ENCODE measurements at places on chromosomes 7 and 10.

- DNase-seq = peak; percentile 78
Measured at GRCh38 chr7:12403287-12404181, at the start of gene VWDE. Gene VWDE (minus strand): TSS chr7:12403865. CDS start chr7:12403716, 149 bp downstream.

DNA sequence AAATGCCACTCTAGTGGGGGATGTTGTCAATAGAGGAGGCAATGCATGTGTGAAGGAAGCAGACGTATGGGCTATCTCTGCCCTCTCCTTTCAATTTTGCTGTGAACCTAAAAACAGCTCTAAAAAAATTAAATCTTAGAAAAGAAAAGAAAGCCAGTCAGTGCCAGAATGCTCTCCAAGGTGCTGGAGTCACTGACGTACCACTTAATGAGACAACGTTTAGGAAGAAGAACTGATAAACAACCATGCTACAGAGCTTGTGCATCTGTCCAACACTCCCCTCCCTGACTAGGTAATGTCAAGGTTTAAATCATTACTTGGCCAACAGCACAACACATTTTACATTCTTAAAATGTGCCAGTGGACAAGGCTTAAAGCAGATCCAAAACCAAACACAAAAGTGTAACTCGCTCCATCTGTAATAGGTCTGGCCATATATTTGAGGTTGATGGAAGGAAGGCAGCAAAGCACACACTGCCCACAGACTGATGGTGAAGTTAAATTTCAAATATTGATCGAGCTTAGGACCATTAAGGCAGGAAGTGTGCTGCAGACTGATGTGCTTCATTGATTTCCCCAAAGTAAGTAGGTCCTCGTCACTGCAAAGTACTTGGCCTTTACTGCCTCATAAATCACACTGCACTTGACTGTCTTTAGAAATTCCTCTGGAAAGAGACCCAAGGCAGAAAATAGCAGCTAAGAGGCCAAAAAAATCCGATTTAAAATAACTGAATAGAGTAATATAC, 15.5 kb downstream of the ARMH3 start:
- DNase-seq = no peak

- no peak for DNase-seq
Measured at GRCh38 chr10:4775808-4776207, 50.2 kb upstream of the AKR1E2 start.

DNA sequence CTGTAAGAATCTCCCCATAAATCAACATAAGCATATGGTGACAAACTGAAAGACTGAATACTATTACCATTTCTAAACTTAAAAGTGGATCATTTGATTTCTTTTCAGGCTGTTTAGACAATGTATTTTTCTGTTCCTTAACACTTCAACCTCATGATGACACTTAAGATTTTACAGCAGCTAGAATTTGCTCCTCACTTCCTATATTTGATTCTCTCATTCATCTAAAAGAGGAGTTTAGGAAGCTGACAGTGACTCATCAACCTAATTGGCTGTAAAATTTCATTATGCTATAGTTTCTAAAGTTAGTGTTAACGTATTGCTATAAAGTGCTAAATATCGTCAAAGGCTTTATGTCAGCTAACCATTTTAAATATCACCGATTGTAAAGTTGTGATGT, 478.7 kb downstream of the GRM8 start:
- no peak for DNase-seq

DNA sequence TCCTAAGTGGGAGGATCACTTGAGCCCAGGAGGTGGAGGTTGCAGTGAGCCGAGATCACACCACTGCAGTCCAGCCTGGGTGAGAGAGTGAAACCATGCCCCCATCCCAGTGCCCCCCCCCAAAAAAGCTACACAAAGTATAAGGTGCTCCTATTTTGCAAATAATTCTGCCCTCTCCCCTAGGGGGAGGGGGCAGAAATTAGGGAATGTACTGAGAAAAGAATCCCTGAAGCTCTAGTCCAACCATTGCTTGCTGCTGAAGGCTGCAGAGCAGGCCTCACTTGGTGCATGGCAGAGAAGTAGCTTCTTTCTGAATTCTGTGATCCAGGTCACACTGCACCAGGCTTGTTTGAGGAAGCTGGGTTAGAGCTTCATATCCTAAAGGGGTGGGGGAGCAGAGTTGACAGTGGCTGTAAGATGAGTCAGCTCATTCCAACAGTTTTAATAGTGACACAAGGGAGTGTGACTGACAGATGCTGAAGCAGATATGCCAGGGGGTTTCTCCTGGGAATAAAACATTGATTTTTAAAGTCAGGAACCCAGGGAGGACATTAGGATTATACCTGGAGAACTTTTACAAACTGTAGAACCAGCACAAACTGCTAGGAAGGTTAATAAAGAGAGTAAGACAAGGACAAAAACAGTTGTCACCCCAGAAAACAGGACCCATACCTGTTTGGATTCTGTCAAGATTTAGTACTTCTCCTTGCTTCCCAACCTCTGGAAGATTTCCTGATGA, 32.8 kb upstream of the STRIP2 start:
- DNase-seq = no peak

DNA sequence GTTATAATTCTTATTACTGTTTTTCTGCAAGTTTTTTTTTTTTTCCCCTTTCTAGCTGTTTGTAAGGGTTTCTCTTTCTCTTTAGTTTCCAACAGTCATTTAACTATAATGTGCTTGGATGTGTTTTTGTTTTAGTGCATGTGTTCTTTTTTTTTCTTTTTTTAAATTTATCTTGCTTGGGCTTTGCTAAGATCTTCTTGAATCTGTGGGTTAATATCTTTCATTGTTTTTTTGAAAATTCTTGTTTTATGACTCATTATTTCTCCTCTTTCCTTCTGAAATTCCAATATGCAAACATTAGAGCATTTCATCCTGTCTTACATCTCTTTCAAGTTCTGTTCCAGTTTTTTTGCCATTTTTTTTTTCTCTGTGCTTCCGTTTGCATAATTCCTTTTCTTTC, 5.7 kb upstream of the HK1 start:
- DNase-seq = no peak

GRCh38 chr7:6423942-6424701, 23.6 kb downstream of the DAGLB start:
- DNase-seq = no peak

DNA sequence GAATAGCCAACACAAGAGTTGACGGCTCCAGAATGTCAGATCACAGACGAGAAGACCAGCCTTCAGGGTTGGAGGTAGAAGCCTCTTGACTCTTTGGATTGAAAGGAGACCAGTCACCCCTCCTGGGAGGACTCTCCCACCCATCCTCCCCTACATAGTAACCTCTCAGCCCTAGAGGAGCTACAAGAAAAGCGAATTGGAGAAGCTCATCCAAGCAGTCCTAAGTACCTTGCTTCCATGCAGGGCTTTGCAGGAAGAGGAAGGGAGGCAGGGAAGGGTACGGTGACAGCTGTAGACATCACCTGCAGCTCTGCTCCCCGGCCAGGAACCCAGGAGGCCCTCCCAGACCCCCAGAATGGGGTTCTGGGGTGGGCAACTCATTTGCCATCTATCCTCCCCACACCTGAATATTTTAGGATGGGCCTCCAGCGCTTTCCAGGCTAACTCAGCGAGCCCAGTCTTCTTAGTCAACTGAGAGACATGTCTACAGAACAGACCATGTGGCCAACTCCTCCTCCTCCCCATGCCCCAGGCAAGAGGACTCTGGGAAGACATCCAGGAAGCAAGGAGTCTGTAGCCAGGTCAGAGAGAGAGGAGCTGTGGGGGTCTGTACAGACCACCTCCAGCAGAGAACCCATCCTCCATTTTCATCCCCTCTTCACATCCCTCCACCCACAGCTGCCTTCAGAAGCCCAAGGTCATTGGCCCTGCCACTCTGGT, 55.6 kb upstream of the LBX1 start:
- DNase-seq = no peak

DNA sequence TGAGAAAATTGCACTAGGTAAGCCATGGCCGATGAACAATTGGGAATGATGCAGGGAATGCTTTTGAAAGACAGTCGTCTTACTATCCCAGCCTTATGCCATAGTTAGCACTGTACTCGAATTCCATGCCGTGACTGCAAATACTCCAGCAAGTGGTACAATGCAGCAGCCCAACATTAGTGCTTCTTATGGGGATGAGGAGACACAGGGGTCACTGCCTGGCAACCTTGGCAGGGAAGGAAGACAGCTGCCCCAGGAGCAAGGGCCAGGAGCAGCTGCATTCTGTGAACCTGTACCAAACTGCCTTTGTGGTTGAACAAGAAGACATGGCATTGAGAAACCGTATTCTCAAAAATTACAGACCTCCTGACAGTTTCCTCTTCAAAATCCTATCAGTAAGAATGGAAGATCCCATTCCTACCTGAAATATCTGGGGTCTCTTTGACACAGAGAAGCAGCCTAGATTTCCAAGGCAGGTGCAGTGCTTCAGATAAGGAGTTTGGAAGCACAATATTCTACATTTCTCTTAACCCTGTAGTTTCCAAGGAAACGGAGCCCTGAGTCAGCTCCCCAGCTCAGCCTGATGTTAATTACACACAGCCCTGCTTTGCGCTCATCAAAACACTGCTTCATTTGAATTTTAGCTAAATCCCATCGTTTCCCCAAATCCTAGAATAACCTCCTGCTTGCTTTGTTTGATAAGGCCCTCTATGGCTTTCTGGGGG, 49.0 kb upstream of the FRMD4A start:
- no peak for DNase-seq

DNA sequence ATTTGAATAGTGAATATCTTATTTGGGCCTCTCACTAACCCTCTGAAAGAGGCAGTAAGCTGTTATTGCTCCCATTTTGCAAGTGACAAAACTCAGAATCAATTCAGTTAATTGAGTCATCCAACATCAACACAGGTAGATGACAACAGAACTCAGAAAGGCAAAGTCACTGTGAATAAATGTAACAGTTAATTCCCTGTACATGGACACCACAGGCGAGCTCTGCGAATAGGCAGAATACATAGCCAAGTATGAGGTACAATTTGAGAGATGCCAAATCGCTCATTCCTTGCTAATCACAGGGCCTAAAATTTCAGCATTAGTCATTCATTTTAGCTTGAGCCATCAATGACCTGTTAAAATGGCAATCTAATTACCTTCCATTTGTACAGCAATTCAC, 52.6 kb upstream of the HECTD2 start:
- no peak for DNase-seq

Data from GM06990 (cell line).